ENCODE measurements at places on chromosomes 5 and 9.

GRCh38 chr9:115393976-115394775 lies 276.2 kb upstream of the TNC start:
- DNase-seq, result no peak

- no peak for DNase-seq
Measured at GRCh38 chr9:4769321-4770080, 23.2 kb upstream of the RCL1 start.

DNA sequence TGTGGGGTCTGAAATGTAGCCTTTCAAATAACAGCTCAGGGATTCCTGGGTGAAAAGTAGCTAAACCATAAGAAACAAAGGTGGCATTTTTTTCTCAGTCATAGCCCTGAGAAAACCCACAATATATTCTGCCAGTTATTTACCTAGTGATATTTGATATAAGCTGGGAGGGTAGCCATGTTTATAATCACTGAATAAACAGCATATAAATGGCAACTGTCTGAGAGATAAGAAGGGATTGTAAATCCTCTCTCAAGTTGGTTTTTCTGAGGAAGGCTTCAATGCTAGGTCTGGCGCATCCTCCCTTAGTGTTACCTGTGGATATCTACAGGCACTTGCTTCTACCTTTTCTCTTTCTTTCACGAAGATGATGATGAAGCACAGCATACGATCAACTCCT lies 1080.5 kb upstream of the DMAC1 start:
- DNase-seq, result no peak

DNA sequence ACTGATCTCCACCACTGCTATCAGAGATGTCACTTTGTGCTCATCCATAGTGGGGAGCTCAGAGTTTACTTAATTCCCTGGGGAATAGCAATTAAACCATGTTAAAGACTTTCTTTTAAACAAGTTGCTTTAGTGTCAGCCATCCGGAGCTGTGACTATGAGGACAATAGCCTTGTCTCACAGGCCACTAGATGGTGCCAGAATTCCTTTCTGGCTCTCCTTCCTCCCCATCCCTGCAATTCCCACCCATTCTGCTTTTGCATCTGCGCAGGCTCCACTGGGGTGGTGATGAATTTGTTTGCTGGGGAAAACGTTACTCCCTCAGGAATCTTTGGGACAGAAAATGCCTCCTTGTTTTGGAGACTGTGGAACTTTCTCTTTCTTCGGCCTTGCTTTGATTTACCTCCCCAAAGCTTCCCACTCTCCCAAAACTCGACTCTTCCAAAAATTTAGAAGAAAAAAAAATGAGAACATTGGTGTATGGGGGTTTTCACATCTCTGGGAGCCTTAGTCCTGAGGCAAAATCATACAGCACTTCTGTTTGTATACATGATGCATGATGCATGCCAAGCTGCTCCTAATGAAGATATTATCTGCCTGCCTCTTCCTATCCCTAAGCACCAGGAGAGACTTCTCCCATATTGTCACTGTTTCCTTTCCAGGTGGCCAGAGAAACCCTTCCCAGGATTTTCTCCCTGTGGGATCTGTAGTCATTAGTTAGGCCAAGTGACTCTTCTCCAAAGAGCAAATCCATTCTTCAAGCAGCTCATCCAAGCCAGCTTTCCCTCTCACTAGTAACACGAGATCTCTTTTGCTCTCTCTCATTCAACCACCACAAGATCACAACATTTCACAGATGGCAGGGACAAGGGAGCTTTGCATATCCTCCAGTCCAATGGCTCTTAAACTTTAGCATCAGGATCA lies 466.1 kb downstream of the TLR4 start:
- DNase-seq, result no peak

DNA sequence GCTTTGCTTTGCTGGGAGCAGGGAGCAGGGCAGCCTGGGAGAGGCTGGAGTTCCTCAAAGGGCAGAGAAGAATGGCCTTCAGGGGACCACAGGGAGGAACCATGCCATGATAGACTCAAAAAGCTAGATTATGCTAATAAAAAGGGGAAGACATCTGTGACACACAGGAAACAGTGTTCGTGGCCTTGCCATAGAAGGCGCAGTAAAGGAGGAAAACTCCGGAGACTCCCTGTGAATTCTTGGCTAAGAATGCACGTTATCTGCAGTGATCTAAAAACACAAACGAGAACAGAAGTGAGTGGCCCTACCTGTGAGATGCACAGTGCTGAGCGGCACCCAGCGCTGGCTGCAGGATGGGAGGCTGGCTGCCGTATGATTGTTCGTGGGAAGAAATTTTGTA lies 15.9 kb upstream of the LTC4S start:
- DNase-seq, result no peak

DNA sequence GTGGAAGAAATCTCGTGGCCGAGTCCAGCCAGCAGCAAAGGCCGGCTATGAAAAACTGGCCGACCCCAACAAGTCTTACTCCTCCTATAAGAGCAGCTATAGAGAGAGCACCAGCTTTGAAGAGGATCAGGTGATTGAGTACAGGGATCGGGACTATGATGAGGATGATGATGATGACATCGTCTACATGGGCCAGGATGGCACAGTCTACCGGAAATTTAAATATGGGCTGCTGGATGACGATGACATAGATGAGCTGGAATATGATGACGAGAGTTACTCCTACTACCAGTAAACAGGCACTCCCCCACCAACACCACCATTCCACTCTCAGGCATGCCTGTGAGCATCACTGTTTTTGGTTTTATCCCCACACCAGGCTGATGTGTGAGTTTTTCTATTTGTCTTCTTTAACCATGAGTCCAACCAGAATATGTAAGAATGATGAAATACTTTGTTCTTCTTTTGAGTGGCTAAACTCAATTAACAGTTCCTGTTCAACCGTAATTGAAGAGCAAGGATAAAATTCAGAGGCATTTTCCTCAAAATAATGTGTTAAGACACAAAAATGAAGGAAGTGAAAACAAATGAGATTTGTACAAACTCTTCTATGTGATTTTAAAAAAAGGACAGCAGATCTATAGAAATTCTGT lies 35.5 kb downstream of the RFK start:
- DNase-seq, result no peak

GRCh38 chr9:16045651-16046280 lies 492.9 kb downstream of the CCDC171 start:
- DNase-seq, result no peak

- DNase-seq, result no peak
Measured at GRCh38 chr9:6723881-6724420, 33.8 kb upstream of the KDM4C start.

GRCh38 chr9:27791311-27791710 lies 218.0 kb upstream of the C9orf72 start:
- DNase-seq, result no peak

DNA sequence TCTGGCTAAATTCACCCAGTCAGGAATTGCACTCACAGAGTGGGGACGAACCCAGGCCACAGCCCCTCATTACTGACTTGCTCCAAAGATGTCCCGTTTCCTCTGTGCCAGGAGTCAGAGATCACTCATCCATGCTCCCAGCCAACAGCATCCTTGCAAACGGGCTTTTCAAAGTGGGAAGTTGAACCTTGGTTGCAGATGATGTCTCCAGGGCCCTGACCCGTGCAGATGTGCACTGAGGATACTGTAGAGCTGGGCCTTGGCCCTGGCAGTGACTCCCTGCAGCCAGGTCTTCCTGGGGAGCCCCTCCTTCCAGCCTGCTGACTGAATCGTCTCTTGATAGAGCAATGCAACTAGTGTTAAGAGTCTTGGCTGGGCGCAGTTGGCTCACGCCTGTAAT lies 22.3 kb downstream of the TCF7 start:
- no peak for DNase-seq

- no peak for DNase-seq
Measured at GRCh38 chr5:151078490-151079262, 2.2 kb downstream of the TNIP1 start.

GRCh38 chr5:122707796-122708195 lies 67.1 kb upstream of the SNX2 start:
- DNase-seq, result no peak

DNA sequence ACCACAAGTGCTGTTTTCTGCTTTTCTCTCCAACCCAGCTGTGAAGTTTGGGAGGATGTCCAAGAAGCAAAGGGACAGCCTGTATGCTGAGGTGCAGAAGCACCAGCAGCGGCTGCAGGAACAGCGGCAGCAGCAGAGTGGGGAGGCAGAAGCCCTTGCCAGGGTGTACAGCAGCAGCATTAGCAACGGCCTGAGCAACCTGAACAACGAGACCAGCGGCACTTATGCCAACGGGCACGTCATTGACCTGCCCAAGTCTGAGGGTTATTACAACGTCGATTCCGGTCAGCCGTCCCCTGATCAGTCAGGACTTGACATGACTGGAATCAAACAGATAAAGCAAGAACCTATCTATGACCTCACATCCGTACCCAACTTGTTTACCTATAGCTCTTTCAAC lies 145.2 kb downstream of the RORB start:
- no peak for DNase-seq

DNA sequence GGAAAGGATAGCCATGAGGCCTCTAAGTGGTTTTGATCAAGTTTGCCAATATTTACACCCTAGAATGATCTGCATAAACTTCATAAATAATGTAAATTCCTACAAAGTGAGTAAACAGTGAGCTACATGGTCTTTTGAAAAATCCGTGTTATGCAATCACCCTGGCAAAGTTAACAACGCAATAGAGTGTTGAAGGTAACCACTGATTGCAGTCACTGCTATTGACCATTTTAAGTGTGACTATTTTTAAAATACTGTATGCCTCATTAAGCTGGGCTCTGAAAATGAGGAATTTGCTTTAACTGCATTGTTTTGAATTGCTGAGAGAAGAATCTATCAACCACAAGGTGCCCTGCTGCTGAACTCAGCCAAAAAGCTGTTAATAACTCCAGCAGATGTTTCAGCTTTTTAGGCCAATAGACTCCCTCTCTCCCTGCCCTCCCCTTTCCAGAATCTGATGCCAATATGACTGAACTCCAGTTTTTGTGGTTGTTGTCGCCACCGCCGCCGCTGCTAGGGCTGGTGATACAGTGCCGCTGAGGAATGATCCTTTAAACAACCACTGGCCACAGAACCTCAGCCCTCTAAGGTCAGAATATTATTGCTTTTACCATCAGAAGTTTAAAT lies 35.3 kb upstream of the SMARCA2 start:
- no peak for DNase-seq

DNA sequence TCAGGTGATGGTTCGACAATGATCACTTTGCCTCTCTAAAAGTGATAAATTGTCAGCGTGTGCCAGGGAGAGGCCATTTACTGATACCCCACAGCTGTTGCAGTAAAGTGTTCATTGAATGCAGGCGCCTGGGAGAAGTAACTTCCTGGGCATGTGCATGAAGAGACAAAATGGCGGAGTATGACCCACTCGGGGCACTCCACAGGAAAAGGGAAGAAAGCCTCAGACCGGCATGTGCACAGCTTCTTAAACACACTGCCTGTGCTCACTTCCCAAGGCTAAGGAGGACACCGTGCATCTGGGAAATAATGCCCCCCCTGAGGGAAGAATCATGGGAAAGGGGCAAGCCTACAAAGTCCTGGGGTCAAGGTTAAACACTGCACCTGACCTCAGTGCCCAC lies 329.5 kb downstream of the ICE1 start:
- no peak for DNase-seq

DNA sequence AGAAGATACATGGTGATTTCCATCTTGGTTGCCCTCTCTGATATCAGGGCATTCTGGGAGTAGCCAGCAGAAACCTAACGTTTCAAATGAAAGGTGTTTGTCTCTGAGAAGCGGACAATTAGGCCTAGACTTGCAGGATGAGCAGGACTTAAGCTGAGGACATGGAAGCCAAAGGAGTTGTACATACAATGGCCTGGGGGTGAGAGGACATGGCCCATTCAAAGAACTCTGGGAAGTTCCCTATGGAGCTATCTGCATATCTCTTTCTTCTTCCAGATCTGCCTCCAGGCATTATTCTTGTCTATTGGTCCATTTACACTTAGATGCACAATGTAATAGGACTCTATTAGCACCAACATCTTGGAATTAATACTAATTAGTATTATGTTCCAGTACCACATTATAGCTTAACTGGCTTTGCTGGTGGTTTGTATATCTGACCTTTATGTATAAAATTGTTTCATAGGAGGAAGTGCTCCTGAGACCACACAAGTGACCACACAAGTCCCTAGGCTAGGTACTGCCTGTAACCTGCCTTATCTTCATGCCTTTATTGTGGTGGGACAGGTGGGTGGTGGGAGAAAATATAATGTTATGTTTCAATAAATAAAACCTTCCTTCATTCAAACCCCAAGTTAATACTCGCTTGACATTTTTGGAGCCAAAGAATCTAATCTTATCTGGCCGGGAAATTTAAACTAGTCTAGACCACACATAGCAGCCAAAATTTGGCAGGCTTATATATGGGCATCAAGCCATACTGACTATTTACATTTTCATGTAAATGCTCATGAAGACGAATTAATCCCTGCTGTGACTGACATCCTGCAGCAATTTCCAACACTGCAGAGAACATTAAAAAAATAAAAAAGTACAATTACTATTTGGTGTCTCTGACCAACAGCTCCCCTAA lies 52.1 kb upstream of the EQTN start:
- DNase-seq, result no peak

Measured in hematopoietic multipotent progenitor cell treated with erythropoietin and hydrocortisone succinate and interleukin-3 and kit ligand, for 15 days (in vitro differentiated cells).